ENCODE measurements at places on chromosomes 11 and 22.

- DNase-seq, result no peak
Observed at GRCh38 chr11:103773059-103773458, 263.4 kb upstream of the DDI1 start.

- DNase-seq, result no peak
Observed at GRCh38 chr11:133618544-133618943, 86.2 kb upstream of the OPCML start.

DNA sequence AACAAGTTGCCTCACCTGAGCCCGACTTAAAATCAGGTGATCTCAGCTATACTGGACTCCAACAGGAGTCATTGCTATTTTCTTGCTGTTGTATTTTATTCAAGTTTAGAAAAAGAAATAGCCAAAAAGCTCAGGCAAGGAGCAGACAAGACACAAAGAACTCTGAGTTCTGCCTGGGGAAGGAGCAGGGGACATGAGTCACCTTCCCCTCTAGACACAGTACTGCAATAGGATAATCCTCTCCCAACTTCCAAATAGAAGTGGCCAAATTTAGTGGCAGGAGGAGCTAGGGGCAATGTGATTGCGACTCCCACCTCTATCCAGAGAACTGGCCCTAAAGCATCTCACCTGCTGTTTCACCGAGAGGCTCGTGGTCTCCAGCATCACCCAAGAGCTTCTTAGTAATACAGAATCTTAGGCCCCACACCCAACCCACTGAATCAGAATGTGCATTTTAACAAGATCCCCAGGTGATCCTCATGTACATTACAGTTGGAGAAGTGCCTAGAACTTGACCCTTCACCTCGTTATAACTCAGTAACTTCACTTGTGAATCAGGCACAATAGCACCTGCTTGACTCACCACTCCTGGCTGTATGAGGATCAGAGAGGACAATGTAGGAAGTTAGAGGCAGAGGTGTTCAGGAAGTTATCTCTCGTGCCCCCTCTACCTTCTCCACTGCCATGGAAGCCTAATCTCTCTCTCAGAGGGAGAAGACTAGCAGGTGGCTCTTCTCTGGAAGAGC is 56.8 kb upstream of the FBXO3 start:
- no peak for DNase-seq

- DNase-seq, result no peak
Observed at GRCh38 chr11:83051760-83052671, 19.7 kb downstream of the RAB30 start.

GRCh38 chr11:60950933-60951605 is 907 bp downstream of the SLC15A3 start:
- no peak for DNase-seq

DNA sequence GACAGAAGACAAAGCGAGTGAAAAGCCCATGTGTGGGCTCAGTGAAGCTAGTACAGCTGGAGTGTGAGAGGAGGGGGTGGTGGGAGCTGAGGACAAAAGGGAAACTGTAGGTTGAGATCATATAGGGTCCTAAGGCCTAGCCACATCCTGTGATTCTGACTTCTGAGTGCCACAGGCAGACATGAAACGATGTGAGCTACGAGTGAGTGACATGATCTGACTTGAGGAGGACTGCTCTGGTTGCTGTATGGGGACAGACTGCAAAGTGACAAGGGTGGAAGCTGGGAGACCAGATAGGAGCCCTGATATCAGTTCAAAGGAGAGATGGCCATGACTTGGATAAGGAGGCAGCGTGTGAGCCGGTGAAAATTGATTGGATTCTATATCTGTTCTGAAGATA is 85.4 kb downstream of the MICAL2 start:
- DNase-seq, result peak; percentile 25

GRCh38 chr11:65422633-65423515 is at the start of gene NEAT1:
Gene NEAT1 (plus strand): TSS chr11:65422798.
- peak; percentile 72 for DNase-seq
